Smooth muscle cell of the pulmonary artery (primary cell): ENCODE measurements at places on chromosomes 2 and 18. TPM values are rescaled to one million over a fixed set of nuclear protein-coding genes. Genes with fewer than 3 reads are reported as not detected.

The ABCB11 gene
- total RNA-seq = under 0.01 and 0.13 TPM in 2 replicates

The KCNE4 gene
- total RNA-seq = 37.7 and 120 TPM in 2 replicates

The G6PC2 gene
- total RNA-seq = not detected in 2 replicates

The RNF152 gene
- total RNA-seq = 36.8 and 68.2 TPM in 2 replicates
